AG09319 (cell line): ENCODE measurements at places on chromosomes 11 and 22.

GRCh38 chr11:126722956-126723664 lies 277.5 kb downstream of the KIRREL3 start:
- no peak for DNase-seq

DNA sequence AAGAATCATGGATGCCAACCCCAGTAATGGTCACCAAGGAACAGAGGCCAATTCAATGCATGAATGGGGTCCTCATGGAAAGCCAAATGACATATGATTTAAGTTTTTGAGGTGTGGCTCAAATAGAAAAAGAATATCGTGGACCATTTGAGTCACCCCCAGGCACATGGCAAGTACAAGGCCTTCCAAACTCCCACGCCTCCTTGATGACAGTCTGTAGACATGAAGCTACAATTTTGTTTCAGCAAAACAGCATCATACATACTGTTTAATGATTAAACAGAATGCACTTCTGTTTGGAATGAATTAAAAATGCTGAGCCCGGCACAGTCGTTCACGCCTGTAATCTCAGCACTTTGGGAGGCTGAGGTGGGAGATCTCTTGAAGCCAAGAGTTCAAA lies 7.4 kb downstream of the FADD start:
- no peak for DNase-seq

DNA sequence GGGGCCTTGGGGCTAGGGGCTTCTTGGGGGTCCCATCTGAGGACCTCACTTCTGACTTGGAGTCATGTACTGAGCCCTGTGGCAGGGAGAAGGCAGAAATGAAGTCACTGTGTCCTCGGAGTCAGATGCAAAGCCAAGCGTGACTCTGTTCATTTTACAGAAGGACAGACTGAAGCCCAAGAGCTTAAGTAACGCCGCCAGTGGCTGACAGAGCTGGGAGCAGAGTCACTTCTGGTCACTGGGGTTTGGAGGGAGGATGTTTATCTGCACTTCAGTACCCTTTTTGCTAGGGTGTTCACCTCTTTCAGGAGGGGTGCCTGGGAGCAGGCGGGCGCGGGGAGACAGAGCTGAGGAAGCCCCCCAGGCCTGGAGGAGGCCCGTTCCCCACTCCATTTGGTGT lies 10.7 kb downstream of the CD6 start:
- no peak for DNase-seq

- DNase-seq: no peak
Measured at GRCh38 chr22:29385748-29386147, 2.6 kb downstream of the AP1B1 start.

GRCh38 chr22:41240377-41241132 lies at the start of gene CHADL:
CHADL (minus strand) TSS chr22:41240931; CDS start chr22:41240881, 50 bp downstream.
- DNase-seq: no peak

DNA sequence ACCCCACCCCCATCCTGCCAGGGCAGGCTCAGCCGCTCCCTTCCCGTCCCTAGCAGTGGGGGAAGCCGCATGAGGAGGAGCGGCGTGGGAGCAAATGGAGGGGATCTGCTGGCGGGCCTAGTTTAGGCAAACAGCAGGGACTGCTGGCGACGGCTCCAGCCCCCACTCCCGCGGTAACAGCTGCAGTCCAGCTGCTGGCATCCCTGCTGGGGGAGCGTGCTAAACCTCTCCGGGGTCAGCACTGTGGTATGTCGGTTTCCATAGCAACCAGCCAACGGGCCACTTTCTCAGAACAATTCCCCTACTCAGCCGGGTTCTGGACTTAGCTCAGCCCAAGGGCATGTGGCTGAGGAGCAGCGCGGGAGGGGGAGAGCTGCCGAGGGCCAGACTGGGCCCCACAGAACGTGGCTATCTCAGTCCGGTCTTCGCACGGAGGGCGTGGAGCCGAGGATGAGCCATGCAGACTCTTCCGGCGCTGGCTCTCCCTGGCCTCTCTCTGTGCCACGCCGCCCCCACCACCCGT lies 98.8 kb downstream of the PKNOX2 start:
- peak; percentile 95 for DNase-seq

DNA sequence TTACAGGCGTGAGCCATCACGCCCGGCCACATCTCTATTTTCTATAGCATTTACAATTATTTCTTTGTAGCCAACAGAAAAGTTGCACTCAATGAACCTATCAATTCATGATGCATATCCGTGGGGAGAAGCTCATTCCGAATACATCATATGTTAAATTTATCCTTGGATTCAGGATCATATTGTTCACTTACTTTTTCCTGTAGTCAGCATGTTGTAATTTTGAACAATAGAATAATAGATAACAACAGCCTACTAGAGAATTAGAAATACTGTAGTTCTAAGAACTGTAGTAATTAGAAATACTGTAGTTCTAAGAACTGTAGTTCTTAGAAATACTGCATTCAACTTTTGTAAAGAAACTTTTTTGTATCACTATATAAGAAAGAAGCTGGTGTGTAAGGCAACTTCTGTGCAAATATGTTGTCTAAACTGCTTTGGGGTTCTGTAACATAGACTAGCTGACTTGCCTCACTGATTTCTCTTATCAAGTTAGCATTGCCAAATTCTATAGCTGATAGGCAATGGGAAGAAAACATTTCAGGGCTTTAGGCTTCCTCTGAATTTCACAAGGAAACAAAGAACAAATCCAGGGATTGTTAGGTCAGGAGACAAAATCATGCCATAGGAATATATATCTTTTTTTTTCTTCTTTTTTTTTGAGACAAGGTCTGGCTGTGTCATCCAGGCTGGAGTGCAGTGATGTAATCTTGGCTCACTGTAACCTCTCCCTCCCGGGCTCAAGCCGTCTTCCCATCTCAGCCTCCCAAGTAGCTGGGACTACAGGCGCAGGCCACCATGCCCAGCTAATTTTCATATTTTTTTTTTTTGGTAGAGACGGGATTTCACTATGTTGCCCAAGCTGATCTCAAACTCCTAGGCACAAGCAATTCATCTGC lies 91.9 kb downstream of the CSTPP1 start:
- DNase-seq: no peak

GRCh38 chr11:44968510-44968909 lies 17.8 kb upstream of the TP53I11 start:
- DNase-seq: no peak

DNA sequence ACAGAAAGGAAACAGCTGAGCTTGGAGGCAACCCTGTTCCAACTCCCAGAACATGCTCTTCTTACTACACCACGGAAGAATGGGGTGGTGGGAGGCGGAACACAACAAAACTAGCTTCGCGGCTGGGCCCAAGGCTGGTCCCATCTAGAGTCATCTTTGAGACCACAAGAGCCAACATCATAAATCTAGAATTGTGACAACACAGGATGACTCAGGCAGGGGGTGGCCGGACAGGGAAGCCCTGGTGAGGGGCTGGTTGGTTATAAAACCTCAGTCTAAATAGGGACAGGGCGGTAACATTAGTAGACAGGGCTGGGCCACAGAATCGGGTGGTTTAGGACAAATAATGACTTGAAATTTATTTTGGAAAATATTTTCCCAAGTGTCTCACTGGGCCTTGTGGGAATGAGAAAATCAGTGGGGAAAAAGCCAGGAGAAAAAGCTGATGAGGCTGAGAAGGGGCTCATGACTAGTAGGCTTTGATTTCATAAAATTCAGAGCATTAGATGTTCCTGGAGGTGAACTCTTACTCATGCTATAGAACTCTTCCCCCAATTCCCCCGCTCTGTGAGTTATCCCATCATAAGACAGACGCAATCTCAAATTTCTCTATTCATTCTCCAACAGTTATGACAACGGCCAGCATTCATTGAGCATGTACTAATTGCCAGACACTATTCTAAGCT lies 151.8 kb upstream of the TIMP3 start:
- DNase-seq: no peak

- peak; percentile 67 for DNase-seq
Measured at GRCh38 chr11:12914400-12914912, 94.7 kb upstream of the RASSF10 start.

DNA sequence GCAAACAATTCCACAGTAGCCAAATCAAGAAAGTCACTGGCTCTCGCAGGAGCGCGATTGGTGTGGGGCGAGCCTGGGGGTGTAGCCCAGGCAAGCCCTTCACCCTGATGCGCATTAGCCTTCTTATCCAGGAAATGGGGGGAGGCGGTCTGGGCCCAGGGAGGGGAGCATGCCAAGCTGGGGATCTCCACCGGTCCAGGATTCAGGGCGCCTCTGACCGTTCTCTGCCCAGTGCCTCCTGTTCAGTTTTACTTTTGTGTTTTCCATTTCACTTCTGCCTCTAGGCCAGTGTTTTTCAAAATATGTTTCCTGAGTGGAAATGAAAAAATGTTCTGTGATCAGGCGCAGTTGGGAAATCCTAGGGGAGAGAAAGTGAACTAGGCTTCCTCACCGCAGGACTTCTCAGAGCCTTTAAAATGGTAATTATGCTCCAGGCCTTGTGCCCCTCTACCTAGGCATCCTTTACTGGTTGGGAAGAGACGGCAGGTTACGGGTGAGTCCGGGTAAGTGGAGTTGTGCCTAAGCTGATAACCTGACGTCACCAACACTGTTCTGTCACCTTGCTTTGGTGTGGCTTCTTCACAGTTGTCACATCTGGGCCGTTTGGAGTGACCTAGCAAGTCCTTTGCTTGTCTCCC lies 18.4 kb downstream of the LRP5 start:
- DNase-seq: no peak

DNA sequence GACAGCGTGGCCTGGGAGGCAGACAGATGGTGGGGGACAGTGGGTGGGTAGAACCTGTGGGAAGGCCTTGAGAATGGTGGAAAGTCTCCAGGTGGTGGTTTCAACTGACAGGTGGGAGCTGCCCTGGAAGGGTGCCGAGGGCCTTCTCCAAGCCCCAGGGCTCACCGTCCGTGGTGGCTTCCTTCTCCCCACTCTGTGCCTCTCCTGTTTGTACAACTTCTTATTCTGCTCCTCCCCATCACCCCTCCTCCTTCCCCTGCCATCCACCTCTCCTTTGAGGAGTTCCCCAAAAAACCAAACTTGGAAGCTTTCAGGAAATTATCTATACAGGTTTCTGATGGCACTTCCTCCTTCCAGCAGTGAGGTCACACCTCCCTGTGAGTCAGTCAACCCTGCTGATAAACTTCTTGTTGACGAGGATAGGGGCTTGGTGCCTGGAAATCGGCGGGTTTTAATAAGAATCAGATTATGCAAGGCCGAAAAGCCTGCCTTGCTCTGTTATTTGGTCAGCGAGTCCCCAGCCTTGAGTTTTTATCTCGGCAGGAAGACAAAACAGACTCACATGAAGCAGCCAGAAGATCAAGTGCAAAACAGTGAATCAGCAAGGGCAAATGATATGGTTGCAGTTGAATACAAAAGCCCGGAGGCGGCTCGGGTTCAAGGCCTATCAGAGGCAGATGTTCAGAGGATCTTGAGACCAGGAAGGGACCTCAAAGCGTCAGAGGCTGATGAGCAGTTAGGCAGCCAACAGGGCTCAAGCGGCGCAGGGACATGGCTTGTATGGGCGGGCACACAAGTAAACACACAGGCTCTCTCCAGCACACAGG lies 9.5 kb upstream of the ST3GAL4 start:
- peak; percentile 63 for DNase-seq

DNA sequence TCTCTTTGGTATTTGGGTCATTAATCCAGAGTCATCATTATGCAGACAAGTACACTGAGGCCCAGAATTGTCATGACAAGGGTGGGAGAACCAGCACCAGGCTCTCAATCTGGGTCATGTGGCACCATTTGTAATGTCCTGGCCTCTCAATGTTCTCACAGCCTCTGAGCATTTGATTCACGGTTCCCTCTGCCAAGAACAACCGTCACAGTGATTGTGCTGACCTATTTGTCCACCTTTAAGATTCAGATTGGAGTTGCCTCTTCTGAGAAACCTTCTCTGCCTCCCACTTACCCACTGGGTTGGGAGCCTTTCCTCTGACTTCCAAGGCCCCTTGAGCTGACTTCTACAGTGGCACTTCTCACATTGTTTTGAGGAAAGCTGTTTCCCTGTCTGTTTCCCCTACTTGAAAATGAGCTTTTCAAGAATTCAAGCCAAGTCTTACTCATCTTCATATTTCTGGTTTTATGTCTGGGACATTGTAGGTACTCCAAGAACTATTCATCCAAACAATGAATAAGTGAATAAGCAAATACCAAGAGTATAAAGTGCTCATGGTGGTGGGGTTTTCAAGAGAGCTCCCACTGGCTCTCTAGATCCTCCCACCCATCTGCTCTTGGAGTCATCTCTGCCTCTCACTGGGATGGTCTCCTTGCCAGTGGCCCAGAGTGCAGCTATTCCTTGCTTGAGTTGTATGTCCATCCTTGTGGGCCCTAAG lies 126.4 kb upstream of the E2F8 start:
- no peak for DNase-seq

GRCh38 chr22:43928468-43928867 lies 4.9 kb downstream of the PNPLA3 start:
- DNase-seq: no peak

- no peak for DNase-seq
Measured at GRCh38 chr22:37870273-37870672, 21.1 kb downstream of the EIF3L start.

DNA sequence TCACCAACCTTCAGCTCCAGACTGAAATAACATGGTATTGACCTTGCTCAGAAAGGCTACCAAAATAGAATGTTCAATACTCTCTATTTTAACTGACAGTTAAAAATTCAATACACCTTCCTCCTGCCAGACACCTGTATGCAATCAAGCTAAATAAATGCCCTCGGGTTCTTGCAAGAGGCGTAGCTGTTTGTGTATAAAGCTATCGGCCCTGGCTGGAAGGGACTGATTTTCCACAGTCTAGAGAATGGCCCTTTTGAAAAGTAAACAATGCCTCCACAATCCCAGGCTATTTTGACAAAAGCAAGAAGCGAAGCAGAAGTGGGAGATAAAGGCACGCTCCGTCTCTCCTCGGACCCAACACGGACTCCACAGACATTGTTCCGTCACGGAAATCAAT lies 791.2 kb downstream of the BRD1 start:
- DNase-seq: no peak

GRCh38 chr22:17601031-17601430 lies 27.5 kb downstream of the ATP6V1E1 start:
- no peak for DNase-seq

- no peak for DNase-seq
Measured at GRCh38 chr22:27232077-27232476, 569.5 kb downstream of the MN1 start.

- DNase-seq: no peak
Measured at GRCh38 chr22:27984723-27985122, 65.7 kb upstream of the PITPNB start.

DNA sequence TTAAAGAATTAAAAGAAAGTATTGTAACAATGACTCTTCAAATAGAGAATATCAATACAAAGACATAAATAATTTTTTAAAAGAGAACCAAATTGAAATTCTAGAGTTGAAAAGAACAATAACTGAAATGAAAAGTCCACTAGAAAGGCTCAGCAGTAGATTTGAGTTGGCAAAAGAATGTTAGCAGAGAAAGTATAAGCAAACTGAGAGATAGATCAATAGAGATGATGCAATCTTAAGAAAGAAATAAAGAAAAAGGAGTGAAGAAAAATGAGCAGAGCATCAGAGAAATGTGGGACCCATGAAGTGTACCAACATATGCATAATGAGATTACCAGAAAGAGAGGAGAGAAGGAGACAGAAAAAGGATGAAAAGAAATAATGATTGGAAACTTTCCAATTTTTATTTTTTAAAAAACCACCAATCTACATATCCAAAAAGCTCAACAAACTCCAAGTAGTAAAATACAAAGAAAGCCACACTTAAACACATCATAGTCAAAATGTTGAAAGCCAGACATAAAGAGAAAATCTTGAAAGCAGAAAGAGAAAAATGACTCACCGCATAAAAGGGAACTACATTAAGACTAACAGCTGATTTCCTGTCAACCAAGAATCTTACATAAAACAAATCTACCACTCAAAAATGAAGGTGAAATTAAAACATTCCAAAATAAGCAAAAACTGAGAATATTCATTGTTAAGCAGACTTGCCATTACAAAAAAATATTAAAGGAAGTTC lies 20.9 kb downstream of the NCF4 start:
- DNase-seq: no peak

GRCh38 chr11:102767800-102768199 lies 12.6 kb downstream of the MMP10 start:
- DNase-seq: no peak
